ENCODE measurements at places on chromosomes 4 and X.

DNA sequence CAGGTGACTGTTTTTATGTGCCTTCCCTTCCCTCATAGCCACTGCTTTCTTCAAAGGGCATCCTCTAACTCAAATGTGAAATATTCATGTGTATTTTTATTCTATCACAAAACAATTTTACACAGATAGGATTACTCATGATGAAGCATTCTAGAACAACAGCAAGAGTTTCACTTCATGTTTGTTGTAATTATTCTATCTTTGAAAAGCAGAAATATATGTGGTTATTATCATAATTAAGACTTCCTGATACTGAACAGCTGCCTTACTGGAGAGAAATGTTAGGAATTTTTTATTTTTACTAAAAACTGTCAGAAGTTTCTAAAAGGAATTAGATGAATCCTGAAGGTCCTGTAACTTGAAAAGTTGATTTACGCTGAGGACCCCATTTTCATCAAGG is 229.1 kb downstream of the PALLD start:
- DNase-seq = no peak

DNA sequence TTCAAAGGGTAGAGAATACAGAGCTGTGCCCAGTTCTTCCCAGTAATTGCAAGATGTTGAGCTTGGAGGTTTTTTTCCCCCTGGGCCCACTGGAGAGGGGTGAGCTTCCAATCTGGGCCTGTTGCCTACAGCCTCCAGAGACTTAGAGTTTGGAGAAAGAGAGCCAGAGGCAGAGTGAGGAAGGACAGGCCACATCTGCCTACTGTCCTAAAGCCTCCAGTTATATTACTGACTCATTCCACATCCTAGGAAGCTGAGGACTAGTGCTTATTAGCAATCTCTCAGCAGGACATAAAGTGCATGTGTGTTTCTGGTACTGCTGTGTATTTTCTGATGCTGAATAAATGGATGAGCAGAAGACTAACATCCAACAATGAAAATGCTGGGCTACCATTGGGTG is 181.0 kb upstream of the MAMLD1 start:
- DNase-seq = no peak

GRCh38 chr4:59161249-59161648 is 2038.9 kb upstream of the ADGRL3 start:
- DNase-seq = no peak

DNA sequence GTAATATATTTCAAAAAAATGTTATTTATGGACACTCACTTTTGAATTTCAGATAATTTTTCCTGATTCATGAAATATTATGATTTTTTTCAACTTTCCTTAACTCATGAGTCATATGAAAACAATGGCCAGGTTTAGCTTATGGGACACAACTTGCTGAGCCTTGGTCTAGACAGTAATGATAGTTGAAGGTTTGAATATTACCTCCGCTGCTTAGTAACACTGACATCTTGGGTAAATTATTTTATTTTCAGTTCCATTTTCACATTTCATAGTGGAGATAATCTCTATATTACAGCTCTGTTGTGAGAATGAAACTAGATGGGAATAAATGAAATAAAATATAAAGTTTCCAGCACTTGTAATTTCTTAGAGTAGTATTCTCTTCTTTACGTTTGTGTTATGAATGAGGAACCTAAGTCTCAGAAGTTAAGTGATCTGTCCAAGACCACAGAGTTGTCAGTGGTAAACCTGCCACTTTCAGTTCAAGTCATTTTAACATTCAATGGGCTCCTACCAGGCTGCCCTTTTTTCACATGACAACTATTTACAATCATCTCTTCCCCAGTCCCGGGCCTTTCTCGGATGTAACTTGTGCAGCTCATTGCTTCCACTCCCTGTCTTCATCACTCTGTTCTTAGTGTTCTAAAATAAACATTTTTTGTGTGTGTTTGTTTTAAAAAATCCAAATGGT is 46.8 kb upstream of the GC start:
- no peak for DNase-seq

GRCh38 chr4:37715889-37716402 is 29.8 kb upstream of the RELL1 start:
- DNase-seq = no peak

- DNase-seq = no peak
Observed at GRCh38 chr4:145056325-145057130, 41.5 kb downstream of the ANAPC10 start.

- DNase-seq = no peak
Observed at GRCh38 chr4:32022071-32022470, 1301.9 kb downstream of the PCDH7 start.

- DNase-seq = no peak
Observed at GRCh38 chr4:78687818-78688217, 88.3 kb upstream of the BMP2K start.

GRCh38 chrX:114050075-114050796 is 533.6 kb upstream of the HTR2C start:
- DNase-seq = no peak

DNA sequence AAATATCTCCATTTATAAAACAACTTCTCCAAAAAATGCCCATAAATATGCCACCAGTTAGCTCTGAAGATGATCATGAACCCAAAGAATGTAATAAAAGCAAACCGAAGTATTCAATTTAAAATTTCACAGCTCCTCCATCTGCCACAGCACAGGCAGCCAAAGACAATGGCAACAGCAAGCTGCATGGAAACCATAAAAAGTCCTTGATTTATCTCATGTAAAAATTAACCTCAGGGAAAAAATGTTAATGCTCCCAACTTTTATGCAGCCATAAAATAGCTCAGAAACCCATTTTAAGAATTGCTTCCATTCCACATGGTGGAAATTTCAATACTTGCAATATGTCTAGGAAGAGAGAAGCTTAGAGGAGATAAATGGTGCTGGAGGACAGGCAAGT is 132.3 kb upstream of the ARHGEF9 start:
- DNase-seq = no peak

- DNase-seq = no peak
Observed at GRCh38 chr4:70768301-70768948, 46.7 kb downstream of the RUFY3 start.

All from cortex of kidney (tissue), 1 donor.